Right lung (tissue), 10 donors: ENCODE measurements at places on chromosomes 4 and X.

DNA sequence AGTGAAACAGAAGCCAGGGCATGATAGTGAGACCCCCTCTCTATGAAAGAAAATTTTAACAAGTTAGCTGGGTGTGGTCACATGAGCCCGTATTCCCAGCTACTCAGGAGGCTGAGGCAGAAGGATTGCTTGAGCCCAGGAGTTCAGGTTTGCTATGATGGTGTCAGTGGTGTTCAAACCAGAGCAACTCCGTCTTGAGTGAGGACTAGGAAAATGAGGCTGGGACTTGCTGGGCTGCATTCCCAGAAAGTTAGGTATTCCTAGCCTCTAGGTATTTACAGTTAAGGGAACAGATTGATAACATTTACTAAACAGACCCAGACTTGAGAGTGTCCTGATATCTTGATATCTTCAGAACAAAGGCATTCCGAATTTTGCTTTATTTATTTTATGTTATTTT, 37.0 kb upstream of the NOCT start:
- no peak for DNase-seq

GRCh38 chr4:108560616-108561015, 59.8 kb upstream of the RPL34 start:
- peak; percentile 9 for DNase-seq

- no peak for DNase-seq
Observed at GRCh38 chrX:19953145-19953544, 37.7 kb downstream of the BCLAF3 start.

DNA sequence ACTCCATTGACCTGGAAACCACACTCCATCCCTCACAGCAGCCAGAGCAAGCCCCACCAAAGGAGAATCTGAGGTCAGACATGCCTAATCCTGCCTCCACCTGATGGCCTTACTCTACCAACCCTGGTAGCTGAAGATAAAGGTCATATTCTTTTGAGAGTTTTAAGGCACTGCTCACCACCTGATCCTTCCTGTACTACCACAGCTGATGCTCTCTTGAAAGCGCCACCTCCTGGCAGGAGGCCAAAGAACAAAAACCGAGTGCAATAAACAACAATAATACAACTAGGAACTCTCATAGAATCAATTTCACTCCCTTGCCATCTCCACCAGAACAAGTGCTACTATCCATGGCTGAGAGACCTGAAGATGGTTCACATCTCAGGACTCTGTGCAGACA, 301.6 kb downstream of the NAF1 start:
- no peak for DNase-seq
